ENCODE measurements at places on chromosomes 1 and 21.

- DNase-seq = no peak
Measured at GRCh38 chr1:221868593-221869303, 126.9 kb upstream of the DUSP10 start.

GRCh38 chr1:155910621-155911121 is 478 bp downstream of the RIT1 start:
- no peak for DNase-seq

GRCh38 chr1:209411491-209411929 is 172.0 kb upstream of the CAMK1G start:
- no peak for DNase-seq

GRCh38 chr1:31725134-31725533 is 21.3 kb upstream of the COL16A1 start:
- no peak for DNase-seq

DNA sequence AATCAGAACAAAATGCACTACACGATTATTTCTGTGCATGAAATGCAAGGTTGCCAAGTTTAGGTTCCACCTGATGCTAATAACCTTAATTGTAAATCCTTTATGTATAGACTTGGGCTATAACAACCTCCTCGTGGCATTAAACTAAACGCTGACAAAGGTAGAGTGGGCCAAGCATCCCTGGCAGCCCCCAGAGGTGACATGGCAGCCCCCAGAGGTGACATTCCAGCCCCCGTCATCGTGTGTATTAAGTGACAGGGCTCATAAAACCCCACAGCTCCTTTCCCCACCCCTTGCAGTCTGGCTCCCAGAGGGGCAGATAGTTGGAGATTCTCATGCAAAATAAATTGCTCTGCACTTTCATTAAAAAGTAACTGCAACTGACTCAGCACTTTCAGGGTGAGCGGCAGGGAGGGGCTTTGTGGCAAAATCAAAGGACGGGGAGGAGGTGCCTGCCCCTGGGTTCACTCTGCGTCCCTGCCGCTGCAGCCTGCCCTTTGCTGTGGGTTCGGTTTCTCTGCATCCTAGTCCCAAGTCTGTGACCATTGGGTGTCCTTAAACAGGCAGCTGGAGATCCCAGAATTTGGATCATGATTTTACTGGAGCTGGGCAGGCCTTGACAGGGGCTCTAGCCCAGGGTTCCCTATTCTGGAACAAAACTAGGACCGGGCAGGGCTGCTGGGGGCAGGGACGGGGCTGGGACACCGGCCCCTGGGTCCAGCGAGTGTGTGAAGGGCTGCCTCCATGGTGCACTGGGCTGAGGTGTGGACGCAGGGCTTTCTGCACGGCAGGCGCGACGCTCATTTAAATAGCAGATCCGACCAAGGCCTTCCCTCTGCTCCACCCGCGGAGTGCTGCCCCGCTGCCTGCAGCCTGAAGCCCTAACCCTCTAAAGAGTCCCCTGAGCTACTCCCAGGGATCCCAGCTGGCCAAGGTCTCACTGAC is 234.9 kb upstream of the VAMP3 start:
- no peak for DNase-seq

- no peak for DNase-seq
Measured at GRCh38 chr21:26956813-26957212, 10.1 kb downstream of the ADAMTS5 start.

- no peak for DNase-seq
Measured at GRCh38 chr1:84156210-84156621, 12.1 kb downstream of the PRKACB start.

DNA sequence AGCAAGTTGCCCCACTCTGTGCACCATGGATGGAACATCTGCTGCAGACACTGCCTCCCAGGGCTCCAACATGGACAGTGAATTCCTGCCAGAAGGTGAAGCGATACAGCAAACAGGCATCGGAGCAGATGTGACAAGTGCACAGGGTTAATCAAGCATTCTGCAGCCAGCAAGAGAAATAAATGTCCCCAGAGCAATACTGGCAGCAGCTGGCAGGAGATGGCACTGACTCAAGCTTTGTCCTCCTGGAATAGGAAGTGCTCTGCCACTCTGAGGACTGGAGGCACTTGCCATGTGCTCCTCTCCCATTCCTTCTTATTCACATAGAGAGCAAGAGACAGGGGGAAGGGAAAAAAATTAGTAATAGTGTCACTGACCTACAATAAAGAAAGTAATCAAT is 402.7 kb upstream of the DAB1 start:
- no peak for DNase-seq

DNA sequence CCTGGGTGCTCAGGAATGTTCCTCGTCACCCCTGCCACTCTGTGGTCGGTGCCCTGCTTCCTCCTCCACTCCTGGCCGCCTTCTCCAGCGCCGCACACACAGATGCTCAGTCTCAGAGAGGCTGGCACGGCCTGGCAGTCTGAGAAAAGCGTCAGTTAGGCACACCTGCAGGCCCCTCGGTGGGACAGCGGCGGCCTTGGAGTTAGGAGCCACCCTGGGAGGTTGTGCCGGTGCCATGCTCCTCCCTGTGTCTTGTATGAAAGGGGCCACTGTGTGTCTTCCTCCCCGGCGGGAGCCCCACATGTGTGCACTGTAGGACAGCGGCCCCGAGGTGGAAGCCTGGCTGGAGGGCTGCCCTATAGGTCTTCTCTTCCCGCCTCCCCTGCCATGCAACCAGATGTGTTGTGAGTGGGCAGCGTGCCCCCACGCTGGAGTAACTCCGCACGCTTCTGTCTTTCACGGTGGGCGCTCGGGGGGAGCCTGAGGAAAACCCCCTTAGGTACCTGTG is 145.2 kb downstream of the PGBD5 start:
- DNase-seq = no peak

DNA sequence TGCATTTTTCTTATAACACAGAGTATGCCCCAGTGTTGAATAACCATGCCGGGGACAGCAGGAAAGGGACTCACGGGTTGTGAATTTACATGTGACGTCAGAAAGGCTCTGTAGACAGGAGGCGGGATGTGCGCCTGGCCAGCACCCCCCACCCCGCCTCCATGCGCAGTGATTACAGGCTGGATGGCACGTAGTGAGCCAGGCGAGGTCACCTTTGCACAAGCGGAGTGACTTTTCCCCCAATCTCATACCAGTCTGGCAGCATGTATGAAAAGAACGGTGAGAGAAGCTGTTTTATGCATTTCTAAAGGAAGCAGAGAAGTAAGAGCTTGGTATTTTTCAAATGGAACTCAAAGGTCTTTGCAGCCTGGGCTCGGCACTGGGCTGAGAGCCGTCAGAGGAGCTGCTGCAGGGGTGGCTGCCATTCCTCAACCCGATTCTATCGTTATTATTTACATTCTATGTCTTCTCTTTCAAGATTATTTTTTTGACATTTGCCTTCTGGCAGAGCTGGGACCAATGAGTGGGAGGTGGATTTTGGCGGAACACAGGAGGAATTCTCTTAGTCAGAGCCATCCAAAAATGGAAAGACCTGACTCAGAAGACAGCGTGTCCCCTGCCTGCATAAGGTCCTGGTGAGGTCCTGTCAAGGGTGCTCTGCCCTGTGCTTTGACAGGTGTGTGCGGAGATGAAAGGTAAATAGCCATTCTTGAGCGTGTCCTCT is 115.6 kb upstream of the SLC45A1 start:
- DNase-seq = no peak

- DNase-seq = no peak
Measured at GRCh38 chr1:33347650-33347992, 26.7 kb upstream of the A3GALT2 start.

DNA sequence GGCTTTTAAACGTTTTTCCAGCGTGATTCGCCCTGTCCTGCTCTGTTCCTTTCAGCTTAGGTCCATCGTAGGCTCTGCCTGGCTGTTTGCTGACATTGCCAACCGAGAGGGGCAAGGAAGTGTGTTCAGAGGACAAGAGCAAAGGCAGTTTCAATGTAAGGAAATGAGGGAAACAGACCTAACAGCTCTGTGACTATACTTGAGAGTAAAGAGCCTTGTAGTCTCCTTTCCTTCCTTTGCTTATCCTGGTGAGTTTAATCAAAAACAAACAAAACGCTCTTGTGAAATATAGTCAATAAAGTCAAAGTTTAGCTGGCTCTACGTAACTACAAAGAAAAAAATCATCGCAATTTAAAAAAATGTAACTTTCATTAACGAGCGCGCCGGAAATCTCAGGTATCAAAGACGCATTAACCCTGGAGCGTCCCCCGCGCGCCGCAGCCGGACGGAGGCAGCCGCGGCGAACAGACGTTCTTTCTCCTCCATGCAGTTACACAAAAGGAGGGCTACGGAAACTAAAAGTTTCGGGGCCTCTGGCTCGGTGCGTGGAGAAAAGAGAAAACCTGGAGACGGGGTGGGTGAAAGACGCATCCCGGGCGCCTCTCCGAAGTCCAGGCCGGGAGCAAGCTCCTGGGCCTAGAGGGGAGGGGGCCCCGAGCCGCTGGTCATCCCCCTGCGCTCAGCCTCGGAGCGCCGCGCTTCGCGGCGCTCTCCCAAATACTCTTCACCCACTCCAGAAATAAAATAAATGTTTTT is 617 bp upstream of the ADGRL2 start:
- DNase-seq = no peak

DNA sequence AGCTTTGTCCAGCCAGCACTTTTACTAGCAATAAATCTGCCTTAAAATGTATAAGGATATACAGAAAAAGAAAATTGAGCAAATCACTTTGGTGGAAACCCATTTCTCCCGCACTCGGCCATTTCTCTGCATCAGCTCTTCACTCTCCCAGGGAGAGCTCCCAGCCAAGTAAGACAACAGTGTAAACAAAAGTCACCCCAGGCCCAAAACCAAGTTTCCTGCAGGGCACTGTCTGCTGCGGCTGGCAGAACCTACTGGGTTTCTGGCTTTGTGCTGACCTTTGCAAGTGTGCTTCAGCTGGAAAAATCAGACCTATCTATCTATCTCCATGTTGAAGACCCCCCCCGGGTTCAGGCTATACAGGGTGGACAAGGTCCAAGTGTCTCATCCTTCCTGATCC is 476.7 kb upstream of the CAMK1G start:
- no peak for DNase-seq

DNA sequence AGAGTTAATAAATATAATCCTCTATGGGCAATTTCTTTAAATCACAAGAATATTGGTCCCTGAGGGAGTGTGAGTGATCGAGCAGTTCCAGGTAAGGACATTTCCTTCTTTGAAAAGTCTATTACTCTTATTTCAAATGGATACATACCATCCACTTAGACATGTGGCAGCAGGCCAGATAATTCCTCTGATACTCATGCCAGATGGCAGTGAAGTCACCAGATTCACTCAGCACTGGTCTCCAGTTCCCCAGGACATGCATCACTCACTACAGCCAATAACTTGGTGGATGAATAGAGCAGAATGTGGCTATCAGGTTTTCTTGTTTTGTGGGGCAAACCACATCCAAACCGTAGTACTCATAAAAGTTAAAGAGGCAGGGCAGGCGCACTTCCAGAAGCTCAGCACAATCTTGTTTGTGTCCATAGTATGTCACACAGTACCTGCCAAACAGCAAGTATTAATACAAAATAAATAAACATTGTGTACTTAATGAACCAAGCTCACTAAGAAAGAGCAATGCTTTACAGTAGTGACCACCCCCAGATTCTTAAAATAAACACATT is 74.2 kb upstream of the CD53 start:
- DNase-seq = no peak

DNA sequence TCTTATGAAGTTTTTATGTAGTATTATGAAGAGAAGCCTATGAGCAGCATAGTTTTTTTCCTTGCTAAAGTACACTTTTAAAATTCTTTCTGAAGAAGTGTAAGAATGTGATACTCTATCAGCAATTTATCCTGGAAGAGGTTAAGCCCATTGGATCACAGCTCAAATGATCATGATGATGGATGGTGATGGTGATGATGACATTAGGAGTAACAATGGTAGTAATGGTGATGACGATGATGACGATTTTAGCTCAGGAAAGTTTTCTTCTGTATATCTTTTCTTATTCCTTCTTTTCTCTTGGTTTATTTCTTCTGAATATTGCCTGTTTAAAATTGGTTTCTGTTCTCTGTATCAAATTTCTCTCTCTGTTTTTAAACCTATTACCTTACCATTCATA is 262.9 kb upstream of the DUSP10 start:
- no peak for DNase-seq

GRCh38 chr1:11000526-11000925 is 11.9 kb upstream of the TARDBP start:
- no peak for DNase-seq

DNA sequence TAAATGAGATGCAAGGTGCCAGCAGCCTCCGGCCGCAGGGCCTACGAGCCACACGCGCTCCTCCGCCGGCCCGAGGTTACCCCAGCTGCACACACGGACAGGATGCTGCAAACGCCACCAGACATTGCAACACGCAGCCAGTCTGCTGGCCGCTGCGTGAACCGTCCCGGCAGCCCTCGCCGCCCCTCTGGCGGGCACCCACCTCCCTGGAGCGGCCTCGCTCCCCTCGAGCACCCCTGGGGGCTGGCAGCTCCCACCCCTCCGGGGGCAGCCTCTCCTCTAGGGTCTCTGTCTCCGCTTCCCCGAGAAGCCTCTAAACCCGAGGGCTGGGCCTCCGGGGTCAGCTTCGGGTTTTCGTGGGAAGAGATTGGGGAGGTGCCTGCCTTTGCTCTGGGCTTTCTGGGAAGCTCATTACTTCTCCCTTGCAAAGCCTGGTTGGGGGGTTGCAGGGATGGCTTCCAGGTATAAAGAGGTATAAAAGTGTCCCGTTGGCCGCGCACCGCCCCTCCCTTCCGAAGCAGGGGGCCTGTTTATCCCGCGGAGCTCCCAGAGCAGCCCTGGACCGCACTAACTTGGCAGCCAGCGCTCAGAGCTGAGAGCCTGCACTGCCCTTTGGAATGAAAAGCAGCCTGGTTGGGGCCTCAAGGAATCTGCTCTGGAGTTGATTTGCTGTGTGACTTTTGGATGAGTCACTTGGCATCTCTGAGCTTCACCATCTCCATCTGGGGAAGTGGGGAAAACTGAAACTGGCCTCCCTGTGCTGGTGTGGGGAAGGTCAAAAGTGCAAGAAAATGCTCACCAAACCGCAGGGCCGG is 21.8 kb downstream of the DHRS3 start:
- DNase-seq = no peak

GRCh38 chr1:35640380-35641232 is 720 bp downstream of the PSMB2 start:
- peak; percentile 1 for DNase-seq

- no peak for DNase-seq
Measured at GRCh38 chr1:20496241-20496661, 10.2 kb upstream of the CAMK2N1 start.

DNA sequence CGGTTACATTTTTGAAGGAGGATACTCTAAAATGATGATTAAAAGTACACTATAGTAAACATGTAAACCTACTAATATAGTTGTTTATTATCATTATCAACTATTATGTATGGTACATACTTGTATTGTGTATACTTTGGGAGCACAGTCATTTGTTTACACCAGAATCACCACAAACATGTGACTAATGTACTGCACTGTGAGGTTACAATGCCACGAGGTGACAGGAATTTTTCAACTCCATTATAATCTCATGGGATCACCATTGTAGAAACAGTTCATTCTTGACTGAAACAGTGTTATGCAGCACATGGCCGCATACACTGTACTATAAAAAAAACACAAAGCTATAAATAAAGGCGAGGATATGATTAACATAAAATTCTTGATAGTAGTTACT is 44.3 kb downstream of the GPATCH2 start:
- no peak for DNase-seq
